Nucleus accumbens (tissue), 56 donors: ENCODE measurements at places on chromosomes 3 and 15.

- DNase-seq: no peak
Observed at GRCh38 chr15:35308802-35309201, 223.7 kb upstream of the NANOGP8 start.

DNA sequence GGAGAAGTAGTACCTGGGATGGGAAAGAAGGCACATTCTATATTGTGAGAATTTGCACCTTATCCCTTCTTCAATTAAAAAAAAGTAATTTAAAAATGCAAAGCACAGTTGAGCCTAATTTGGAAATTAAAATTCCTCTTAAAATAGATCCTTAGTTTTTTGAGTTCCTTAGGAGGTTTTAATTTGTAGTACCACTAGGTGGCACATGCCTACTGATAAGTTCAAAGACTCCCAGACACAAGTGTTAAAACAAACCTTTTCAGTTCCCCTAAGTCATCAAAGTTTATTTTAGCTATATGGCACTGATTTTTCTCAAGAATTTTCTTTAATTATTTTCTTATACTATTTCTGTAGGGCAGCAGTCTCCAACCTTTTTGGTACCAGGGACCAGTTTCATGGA is 127.6 kb upstream of the AZI2 start:
- DNase-seq: no peak

GRCh38 chr3:126558336-126559071 is at the start of gene C3orf22:
Gene C3orf22, minus strand, starts transcription at chr3:126558932. Its CDS starts 5,542 bp downstream, at chr3:126553390.
- DNase-seq: no peak

- DNase-seq: no peak
Observed at GRCh38 chr3:141853629-141854168, 22.7 kb upstream of the ATP1B3 start.

- no peak for DNase-seq
Observed at GRCh38 chr3:64104006-64104405, 80.7 kb upstream of the PSMD6 start.

DNA sequence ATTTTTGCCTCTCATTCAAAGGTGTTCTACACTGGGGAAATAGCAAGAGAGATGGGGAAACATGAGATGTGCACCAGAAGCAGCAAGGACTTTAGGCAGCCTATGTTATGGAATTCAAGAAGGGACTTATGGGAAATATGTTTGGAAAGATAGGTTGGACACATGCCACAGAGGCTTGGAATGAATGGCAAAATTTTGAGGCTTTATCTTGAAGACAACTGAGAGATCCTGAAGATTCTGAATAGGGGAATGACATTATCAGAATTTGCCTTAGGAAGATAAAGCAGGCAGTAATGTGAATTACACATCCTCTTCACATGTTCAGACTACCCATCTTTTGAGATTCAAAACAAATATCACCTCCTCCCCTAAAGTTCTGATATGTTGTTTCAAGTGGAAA is 10.0 kb upstream of the MECOM start:
- no peak for DNase-seq

DNA sequence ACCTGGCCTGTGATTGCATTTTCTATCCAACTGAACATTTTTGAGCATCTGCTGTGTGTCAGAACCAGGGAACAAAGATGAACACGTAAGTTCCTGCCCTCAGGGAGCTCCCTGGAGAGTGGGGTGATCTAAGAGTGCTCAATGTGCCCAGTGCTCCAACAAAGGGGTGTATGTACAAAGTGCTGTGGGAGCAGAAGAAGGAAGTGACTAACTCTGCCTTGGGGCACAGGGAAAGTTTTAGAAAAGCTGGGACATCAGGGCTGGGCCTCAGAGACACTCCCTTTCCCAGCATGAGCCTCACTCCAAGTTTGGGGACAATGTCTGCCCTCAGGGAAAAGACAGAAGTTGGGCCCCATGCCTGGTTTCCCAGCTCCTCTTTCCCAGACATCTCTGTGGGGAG is 27.6 kb upstream of the BNC1 start:
- DNase-seq: no peak

DNA sequence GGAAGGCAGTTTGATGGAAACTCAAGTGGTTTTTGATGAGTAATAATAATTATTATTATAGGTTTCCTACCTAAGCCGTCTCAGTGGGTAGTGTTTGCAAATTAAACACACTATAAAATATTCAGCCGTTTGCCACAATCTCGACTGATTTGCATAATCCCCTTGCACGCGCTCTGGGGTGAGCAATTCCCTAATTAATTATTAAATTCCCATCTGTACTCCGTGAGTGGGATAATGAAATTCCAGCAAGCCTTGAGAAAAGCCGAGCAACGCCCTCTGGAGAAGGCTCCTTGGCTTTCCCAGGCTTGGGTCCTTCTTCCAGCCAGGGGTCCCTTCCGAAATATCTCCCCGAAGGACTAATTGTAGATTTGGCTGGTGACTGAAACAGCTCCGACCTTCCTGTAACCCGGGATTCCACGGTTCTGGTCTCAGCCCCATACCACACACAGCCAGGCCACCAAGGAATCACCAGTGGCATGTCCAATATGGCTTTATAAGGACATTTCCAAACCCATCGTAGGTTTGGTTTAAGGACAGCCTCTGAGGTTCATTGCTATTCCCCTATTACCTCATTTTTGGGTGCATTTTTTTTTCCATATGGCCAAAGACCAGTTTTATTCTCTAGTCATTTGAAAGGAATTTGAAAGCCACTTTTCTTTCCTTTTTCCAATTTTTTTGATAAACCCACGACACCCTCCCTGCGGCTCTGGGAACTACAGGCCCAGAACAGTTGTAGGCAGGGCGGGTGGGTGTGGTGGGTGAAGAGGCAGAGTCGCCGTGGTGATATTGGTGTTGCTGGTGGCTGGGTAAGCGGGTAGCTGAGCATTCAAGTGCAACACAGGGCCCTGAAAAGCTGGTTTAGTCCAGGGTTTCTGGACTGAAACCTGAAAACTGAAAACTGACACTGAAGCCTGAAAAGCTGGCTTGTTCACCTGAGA is 33.2 kb upstream of the RGMA start:
- no peak for DNase-seq
